Activated CD8-positive, alpha-beta memory T cell treated with anti-CD3 and anti-CD28 coated beads, Interleukin-2, amount 50 U/mL, for 4 hours (primary cell): ENCODE measurements at places on chromosomes 12 and 14.

- no peak for DNase-seq
Observed at GRCh38 chr12:128069359-128069997, 197.5 kb upstream of the TMEM132C start.

DNA sequence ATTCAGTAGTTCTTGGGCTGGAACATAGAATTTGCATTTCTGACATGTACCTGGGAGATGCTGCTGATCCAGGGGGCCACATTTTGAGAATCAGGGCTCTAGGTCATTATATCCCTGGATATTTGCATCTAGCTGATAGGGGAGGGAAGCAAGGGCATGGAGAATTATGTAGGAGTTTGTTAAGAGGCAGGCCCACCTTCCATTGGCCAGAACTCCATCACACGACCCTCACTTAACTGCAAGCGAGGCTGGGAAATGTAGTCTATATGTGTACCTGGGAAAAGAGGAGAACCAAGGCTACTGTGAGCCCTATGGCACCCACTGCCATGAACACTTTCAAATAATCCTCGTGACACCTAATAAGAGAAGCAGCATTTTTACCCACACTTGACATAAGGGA is 657.6 kb downstream of the MED13L start:
- no peak for DNase-seq

DNA sequence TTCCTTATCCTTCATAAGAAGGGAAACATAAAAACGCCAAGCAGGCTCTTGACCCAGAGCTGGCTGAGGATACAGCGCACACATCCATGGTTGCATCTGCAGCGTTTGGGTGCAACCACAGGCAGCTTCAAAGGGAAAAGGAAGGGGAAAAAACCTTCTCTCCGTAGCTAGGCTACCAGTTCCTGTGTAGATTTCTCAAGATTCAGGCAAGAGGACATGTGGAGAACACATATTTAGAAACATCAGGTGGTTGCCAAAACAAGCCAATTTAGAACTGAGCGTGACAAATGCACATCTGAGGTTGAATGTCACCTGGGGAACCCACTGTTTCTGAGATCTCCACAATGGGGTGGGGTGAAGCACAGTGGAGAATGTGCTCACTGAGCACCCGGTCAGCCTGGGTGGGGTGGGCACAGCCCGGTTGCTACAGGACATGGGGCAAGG is 78.3 kb upstream of the BDKRB2 start:
- DNase-seq: no peak

GRCh38 chr12:42196723-42197603 is 41.1 kb downstream of the YAF2 start:
- DNase-seq: no peak

- DNase-seq: no peak
Observed at GRCh38 chr12:70842942-70843341, 77.6 kb downstream of the PTPRR start.

GRCh38 chr14:82387699-82388098 is 854.0 kb upstream of the SEL1L start:
- DNase-seq: no peak

DNA sequence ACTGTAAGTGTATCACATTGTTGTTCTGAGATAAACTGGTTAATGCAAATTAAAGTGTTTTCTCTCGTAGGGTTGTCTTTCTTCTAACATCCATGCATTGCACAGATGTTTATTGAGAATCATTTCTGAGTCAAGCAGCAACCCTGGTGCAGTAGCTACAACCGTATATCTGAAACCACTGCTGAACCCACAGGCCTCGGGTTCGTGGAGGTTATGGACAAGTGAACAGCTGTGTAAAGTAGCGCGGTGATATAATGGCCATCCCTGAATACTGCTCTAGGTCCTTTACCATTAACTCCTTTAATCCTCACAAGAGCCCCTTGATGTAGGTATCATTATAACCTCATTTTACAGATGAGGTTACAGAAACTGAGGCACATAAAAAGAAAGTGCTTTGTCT is 486.1 kb upstream of the TMEM132C start:
- no peak for DNase-seq
